ENCODE measurements at places on chromosomes 3 and 15.

GRCh38 chr15:68979816-68980215 lies 34.7 kb upstream of the NOX5 start:
- DNase-seq, result no peak

DNA sequence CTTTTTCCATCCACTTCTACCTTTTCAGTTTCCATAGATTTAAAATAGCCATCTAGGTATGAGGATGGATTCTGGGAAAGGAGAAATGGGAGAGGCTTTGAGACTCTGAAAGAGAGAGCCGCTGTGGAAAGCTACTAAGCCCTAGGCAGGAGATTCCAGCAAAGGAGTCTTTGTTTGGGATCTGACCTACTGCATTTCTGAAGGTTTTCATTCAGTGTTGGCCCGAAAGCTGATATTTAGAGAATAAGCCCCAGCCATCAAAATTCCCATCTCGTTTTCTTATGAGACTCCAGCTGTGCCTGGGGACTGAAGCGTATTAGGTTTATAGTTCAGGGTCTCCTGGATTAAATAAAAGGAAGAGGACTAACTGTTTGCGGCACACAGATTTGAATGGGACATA lies 19.5 kb downstream of the LIPH start:
- DNase-seq, result no peak

DNA sequence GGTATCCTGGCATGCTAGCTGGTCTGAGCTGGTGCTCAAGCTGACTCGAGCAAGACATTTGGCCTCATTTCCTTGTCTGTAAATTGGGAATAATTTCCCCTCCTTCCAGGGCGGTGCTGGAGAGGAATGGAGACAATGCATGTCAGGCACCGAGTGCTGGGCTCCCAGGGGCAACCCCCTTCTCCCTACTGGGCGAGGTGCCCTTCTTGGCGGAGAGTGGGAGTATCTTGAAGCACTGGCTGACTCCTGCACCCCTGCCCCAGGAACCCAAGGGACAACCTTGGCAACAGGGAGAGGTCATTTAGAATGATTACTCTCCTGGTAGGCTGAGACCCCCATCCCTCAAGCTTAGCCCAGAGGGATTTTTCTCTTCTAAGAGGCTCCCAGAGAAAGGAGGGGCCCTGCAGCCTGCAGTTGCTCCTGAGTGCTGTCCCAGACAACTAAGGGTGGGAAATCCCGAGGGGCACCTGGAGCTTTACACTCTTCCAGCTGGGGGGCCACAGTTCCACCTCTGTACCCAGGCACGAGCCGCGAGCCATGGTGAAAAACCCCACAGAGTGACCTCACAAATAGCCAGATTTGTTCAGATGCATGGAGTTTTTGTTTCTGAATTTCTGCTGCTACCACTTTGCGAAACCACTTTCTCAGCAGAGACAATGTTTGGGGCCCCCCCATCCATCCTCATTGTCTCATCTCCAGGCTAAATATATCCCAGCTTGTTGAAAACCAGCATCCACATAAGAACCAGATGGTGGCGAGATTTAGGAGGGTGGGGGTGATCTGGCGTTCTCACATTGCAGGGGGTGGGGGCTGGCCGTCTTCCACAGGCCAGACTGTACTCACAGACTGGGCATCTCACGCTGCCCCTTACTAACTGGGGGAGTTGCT lies 44.8 kb downstream of the ABTB1 start:
- DNase-seq, result no peak

DNA sequence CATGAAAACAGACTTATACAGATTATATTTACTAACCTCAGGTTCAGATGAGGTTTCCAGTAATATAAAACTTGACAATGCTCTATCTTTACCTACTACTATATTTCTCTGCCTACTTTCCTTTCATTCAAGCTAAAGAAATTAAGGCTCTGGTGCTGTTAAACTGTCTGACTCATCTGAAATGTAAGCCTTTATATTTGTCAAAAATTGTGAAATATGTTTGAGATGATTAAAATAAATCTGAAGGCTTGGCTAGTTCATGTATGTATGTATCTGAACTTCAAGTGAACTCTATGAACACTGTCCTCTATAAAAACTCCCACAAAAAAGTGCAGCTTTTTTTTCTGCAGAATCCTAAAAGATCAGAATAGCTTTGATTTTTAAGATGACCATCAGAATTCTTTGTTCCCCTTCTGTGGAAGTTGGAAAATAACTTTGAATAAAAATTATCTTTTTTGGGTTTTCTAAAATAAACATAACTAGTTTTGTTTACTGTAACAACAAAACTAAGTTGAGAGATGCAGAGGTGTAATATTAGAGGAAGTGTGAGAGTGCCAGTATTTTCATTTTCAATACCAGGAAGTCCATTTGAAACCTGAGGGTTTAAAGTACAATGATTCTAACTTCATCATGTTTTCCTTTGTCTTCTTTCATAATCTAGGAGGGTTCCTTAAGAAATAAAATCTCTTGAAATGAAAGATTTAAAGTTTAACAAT lies 42.2 kb downstream of the ILDR1 start:
- DNase-seq, result no peak

DNA sequence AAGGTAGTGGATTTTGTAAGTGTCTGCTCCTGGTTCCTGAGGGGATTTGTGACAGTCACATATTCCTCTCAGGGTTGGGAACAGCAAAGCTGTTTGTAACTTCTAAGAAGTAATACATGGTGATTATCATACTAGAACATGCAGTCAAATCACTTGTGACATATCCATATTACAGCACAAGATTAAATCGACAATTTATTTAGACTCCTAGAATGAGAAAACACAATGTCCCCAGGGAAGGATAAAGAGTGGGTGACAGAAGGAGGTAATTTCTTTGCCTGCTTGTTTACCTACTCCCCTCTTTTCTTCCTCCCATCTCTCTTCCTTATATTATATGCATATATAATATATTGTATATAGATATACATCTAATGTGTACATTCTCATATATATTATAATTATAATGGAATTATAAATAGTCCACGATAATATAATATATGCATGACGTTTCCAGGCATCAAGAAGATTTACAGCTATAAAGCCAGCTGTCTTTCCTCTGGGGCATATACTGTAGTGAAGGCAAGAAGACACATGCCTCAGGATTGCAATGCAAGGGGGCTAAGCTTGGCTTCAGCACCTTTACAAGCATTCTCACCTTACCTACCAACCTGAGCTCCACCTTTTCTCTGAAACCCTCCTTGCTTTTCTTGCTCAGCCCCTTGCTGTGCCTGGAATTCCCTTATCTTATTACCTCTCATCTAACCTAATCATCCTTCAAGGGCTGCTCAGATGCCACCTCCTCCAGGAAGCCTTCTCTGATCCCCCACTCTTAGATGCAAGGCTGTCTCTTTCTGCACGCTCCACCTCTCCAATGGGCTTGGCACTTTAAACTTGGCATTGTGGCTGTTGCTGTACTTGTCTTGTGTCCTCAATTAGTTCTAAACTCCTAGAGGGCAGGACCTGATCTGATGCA lies 73.1 kb upstream of the PIAS1 start:
- no peak for DNase-seq

- no peak for DNase-seq
Observed at GRCh38 chr15:81388436-81388770, 14.4 kb upstream of the TMC3 start.

- DNase-seq, result no peak
Observed at GRCh38 chr3:119619094-119619493, 21.4 kb downstream of the PLA1A start.

DNA sequence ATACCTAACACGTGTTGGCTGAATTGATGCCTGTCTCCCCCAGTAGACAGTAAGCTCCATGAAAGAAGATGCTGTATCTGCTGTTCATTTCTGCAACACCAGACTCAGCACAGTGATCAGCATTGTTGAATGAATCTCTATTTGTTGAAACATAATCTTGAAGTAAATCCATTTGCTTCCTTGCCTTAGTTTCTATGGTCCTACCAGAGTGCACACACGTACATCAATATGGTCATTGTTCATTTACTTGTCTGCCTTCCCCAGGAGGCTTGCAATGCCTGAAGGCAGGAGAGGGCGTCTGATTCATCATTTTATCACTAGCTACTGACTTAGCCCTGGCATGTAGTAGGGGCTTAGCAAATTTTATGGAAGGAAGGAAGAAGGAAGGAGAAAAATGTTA lies 19.2 kb downstream of the RBP2 start:
- no peak for DNase-seq

GRCh38 chr3:114829783-114830182 lies 317.3 kb downstream of the ZBTB20 start:
- DNase-seq, result no peak

DNA sequence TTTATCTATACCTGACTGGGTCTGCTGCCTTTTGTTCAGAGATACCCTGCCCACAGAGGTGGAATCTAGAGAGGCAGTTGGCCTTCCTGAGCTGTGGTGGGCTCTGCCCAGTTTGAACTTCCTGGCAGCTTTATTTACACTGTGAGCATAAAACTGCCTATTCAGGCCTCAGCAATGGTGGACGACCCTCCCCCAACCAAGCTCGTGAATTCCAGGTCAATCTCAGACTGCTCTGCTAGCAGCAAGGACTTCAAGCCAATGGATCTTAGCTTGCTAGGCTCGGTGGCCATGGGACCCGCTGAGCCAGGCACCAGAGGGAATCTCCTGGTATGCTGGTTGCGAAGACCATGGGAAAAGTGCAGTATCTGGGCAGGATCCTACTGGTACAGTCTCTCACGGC lies 270.2 kb downstream of the CADM2 start:
- DNase-seq, result no peak

DNA sequence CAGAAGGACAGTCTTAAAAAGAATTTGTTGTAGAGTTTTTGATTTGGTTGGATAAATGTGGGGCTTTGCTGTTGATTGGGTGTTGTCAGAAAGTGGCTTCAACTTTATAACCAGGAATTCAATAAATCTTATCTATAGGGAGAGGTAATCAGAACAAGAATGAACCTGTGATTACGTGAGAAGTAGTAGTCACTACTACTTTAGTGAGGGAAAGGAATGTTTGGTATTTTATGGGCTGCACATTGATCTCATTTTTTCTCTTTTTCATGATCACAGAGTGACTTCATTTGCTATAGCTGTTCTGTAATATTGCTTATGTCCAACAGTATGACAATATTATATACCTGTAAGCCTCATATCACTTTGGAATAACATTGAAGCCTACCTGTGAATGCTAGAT lies 485.2 kb upstream of the BCHE start:
- no peak for DNase-seq

GRCh38 chr15:25848325-25848724 lies 14.8 kb downstream of the ATP10A start:
- no peak for DNase-seq

- no peak for DNase-seq
Observed at GRCh38 chr3:55555873-55556618, 68.9 kb upstream of the WNT5A start.

GRCh38 chr3:72682936-72683452 lies 165.3 kb downstream of the SHQ1 start:
- DNase-seq, result no peak

- peak; percentile 75 for DNase-seq
Observed at GRCh38 chr3:30607032-30607833, 832 bp downstream of the TGFBR2 start.

DNA sequence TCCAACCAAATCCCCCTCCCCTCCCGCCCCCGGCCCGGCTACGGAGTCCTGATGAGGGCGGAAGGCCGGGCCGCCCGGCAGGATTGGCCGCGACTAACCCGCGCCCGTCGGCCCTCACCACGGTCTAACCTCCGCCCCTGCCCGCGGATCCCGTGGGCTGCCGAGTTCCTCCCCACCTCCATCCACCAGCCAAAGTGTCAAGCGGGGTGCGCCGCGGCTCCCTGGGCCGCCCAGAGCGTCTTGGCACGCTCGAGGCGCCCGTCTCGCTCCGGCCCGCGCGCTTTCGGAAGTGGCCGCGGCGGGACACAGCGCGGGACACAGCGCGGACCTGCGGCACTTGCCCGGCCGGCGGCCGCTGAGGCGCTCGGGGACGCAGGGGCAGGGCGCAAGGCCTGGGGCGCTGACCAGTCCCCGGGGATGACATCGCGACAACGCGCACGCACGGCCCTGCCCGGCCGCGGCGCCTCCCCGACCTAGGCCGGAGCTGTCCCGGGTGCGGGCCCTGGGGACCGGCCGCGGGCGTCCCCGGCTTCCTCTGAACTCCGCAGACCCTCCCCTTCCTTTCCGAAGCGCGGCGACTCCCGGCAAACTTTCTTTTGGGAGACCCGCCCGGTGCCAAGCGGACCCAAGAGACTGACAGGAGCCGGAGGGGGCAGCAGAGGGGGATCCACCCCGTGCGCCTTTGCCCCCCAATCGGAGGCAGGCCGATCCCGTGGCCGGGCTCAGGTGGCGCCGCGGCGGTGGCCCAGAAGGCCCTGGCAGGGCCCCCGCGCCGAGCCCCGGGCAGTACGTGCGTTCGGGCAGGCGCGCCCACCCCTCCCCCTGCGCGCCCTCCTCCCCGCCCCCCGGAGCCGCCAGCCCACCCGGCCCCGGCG lies 112.8 kb upstream of the ICE2 start:
- DNase-seq, result peak; percentile 62

GRCh38 chr3:19183584-19183983 lies 35.3 kb downstream of the KCNH8 start:
- DNase-seq, result no peak

DNA sequence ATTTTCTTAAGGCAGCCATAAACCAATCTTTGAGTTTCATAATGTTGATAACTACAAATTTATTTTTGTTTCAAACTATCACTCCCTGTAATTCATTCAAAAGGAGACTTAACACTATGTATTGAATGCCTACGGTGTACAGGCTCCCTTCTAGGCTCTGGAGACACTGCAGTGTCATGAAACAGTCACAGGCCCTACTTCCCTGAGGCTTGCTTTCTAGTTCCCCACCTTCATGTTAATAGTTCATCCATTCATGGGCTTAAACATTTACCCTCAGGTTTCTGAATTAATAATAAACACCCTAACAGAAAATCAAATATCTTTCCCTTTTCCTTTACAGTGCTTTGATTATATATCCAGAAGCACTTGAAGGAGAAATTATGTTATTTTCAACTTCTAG lies 168.7 kb downstream of the CHL1 start:
- DNase-seq, result no peak

DNA sequence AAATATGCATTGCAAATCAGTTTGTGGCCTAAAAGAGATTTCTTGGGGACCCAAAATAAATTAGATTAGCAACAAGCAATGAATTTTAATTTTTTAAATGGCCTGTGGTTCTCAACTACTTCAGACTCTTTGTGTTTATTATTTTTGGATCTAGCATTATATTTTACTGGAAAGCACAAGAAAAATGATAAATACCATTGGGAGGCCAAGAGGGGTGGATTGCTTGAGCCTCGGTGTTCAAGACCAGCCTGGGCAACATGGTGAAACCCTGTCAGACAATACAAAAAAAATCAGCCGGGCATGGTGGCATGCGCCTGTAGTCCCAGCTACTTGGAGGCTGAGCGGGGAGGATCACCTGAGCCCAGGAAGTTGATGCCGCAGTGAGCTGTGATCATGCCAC lies 13.6 kb downstream of the LACTB start:
- DNase-seq, result no peak

GRCh38 chr15:99434506-99435112 lies 131.2 kb upstream of the MEF2A start:
- no peak for DNase-seq

- DNase-seq, result no peak
Observed at GRCh38 chr3:69180869-69181591, 58.6 kb upstream of the LMOD3 start.

DNA sequence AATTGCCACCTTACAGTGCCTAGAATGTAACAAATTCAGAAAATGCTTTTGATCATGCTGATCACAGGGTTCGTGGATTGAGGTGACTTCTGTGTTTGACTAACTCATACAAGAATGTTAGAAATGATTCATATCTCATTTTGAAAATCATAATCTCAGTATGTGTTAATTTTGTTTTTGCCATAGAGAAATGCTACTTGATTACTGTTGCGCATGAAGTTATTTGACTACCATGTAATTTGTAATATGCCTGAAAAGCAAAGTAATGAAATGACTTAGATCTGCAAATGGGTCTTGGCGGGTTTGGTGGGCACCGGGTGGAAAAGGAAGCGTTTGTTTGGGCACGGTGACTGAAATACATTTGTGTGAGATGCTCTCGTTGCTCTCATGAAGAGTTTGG lies 173.6 kb upstream of the BHLHE40 start:
- peak; percentile 74 for DNase-seq

Measured in stimulated activated naive CD8-positive, alpha-beta T cell treated with anti-CD3 and anti-CD28 coated beads, Interleukin-15, amount 100 ng/mL, for 72 hours (primary cell).